ENCODE measurements at places on chromosomes 2 and 18. TPM values are rescaled to one million over a fixed set of nuclear protein-coding genes. Genes with fewer than 3 reads are reported as not detected.
A peak's percentile ranks its signal among the peaks of the same experiment; 100 is the strongest.

GRCh38 chr2:46471-47345, at the start of gene FAM110C:
FAM110C (minus strand) TSS chr2:46505; CDS start chr2:46385, 120 bp downstream.
- H3K4me1 ChIP-seq: no peaks in the 10 kb centered on the region
- H3K4me3 ChIP-seq: peak within 1 kb of the TSS; percentile 51
- no peak for DNase-seq
- no peaks in the 10 kb centered on the region for H3K36me3 ChIP-seq
- H3K27me3 ChIP-seq: peaks cover 46% of the 10 kb centered on the region

- H3K27me3 ChIP-seq: peaks cover 9% of the 10 kb centered on the region
- H3K36me3 ChIP-seq: no peaks in the 10 kb centered on the region
- H3K27ac ChIP-seq: no peak overlapping the region
- DNase-seq: no peak
- H3K4me3 ChIP-seq: no peak overlapping the region
Measured at GRCh38 chr18:49967171-49967570, 153.8 kb upstream of the ACAA2 start.

GRCh38 chr18:79819064-79819967, 21.6 kb downstream of the KCNG2 start:
- peaks cover 30% of the 10 kb centered on the region for H3K27me3 ChIP-seq
- H3K4me1 ChIP-seq: no peaks in the 10 kb centered on the region
- DNase-seq: no peak
- no peak overlapping the region for H3K4me3 ChIP-seq
- H3K36me3 ChIP-seq: no peaks in the 10 kb centered on the region
- H3K27ac ChIP-seq: no peak overlapping the region

- H3K27ac ChIP-seq: no peak overlapping the region
- no peaks in the 10 kb centered on the region for H3K4me1 ChIP-seq
- no peaks in the 10 kb centered on the region for H3K27me3 ChIP-seq
- H3K36me3 ChIP-seq: peaks cover 15% of the 10 kb centered on the region
- H3K4me3 ChIP-seq: no peak overlapping the region
- DNase-seq: no peak
Measured at GRCh38 chr2:105358593-105358992, 21.3 kb downstream of the C2orf49 start.

DNA sequence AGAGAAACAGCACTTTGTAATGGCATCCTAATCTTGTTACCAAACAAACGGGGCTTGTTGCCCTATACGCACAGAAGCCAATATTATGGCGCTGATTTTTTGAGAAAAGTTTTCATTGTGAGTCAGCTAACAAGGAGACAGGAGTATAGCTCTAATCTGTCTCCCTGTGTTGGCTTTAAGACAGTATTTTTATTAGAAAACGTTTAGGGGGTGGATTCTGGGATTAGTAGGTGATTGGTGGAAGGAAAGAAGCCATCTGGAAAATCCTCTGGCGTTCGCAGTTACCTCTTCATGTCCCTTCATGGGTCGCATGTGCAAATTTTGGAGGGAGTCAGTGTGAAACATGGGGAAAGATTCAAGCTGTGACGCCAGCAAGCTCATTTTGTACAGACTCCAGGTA, 698 bp upstream of the TMEM237 start:
- H3K36me3 ChIP-seq: no peaks in the 10 kb centered on the region
- peak; percentile 12 for DNase-seq
- peak overlapping the region; percentile 84 for H3K27ac ChIP-seq
- peaks cover 16% of the 10 kb centered on the region for H3K4me1 ChIP-seq

DNA sequence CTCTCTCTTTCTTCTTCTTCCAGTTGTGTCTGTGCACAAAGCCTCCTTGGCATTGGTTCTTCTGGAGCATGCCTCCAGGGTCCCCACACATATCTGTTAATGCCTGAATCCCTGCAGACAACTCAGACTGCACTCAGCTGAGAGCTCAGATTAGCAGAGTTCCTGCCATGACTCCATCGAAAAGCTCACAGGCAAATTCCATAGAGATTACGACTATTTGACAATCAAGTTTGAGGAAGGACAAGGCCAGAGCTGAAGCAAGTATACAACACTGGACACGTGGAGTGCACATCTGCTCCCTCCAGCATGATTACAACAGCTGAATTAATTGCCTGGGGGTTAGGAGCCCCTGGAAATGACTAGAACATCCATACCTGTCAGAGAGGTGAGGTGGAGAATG, 190.7 kb downstream of the INSIG2 start:
- no peaks in the 10 kb centered on the region for H3K4me1 ChIP-seq
- no peaks in the 10 kb centered on the region for H3K36me3 ChIP-seq
- H3K27me3 ChIP-seq: peaks cover 5% of the 10 kb centered on the region
- no peak overlapping the region for H3K27ac ChIP-seq
- no peak overlapping the region for H3K4me3 ChIP-seq

DNA sequence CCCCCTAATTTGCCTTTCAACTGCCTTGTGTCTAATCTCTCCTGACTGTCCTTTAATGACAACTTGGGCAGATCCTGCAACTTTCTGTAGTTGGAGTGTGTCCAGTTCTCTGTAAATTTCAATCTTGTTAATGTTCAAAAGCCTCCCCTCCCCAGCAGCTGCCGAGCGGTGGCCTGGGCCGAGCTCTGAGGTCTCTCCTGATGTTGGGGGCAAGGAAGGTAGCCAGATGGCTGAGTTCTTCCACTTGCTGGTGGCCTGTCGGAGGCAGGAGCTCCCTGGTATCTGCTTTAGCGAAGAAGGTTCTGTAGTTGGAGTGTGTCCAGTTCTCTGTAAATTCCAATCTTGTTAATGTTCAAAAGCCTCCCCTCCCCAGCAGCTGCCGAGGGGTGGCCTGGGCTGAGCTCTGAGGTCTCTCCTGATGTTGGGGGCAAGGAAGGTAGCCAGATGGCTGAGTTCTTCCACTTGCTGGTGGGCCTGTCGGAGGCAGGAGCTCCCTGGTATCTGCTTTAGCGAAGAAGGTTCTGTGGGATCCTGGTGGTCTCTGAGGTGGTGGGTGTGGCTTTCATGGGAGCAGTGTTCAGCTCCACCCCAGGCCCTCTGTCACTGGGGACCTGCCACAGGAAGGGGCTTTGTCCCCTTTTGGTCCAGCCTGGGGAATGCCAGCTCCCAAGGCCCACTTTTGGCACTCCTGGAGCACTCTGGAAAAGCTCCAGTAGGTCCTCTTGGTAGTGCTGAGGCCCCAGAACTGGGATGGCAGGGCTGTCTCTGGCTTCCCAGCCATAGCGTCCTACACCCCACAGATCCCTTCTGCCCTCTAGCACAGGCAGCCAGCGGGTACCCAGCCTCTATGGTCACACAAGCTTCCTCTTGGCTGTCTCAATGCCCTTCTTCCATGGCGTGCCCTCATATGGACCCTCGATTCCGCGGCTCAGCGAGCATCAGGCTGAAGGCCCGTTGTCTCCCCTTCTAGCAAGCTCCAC, 211.9 kb downstream of the ALPK2 start:
- no peak overlapping the region for H3K4me3 ChIP-seq
- no peak overlapping the region for H3K27ac ChIP-seq
- no peaks in the 10 kb centered on the region for H3K4me1 ChIP-seq
- no peak for DNase-seq

- H3K4me3 ChIP-seq: no peak overlapping the region
- H3K27me3 ChIP-seq: peaks cover 23% of the 10 kb centered on the region
- peak; percentile 73 for DNase-seq
- no peak overlapping the region for H3K27ac ChIP-seq
Measured at GRCh38 chr2:45814951-45815621, 163.6 kb downstream of the PRKCE start.

- no peak for DNase-seq
- H3K36me3 ChIP-seq: no peaks in the 10 kb centered on the region
- H3K4me3 ChIP-seq: no peak overlapping the region
Measured at GRCh38 chr2:158120664-158121641, 19.3 kb downstream of the UPP2 start.

DNA sequence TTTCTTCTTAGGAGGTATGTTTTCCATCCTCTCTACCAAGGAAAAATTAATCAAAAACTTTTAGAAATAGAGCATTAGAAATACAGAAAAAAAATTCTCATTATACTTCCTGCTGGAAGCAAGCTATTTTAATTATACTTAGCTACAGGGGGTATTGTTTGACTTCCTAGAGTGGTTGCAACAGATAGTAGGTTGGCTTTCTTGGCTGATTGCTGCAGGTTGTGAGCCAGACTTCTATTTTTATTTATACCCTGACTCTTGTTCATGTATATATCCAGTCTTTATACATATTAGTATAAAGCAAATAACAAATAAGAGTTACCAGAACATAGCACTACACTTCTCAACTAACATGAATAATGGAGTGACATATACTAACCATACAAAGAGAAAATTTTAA, 460.8 kb upstream of the REG3G start:
- peaks cover 15% of the 10 kb centered on the region for H3K4me1 ChIP-seq
- DNase-seq: no peak
- H3K4me3 ChIP-seq: no peak overlapping the region

GRCh38 chr2:120867290-120868241, 131.9 kb downstream of the GLI2 start:
- peak overlapping the region; percentile 26 for H3K4me3 ChIP-seq
- no peaks in the 10 kb centered on the region for H3K36me3 ChIP-seq
- peaks cover 11% of the 10 kb centered on the region for H3K4me1 ChIP-seq

DNA sequence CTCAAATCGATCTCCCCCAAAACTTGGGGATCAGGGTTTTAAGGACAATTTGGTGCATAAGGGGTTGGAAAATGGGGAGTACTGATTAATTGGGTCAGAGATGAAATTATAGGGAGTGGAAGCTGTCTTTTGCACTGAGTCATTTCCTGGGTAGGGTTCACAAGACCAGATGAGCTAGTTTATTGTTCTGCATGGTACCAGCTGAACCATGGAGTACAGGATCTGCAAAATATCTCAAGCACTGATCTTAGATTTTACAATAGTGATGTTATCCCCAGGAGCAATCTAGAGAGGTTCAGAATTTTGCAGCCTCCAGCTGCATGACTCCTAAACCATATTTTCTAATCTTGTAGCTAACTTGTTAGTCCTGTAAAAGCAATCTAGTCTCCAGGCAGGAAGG, 73.1 kb downstream of the CPO start:
- no peaks in the 10 kb centered on the region for H3K4me1 ChIP-seq
- no peaks in the 10 kb centered on the region for H3K36me3 ChIP-seq
- no peak for DNase-seq
- no peak overlapping the region for H3K4me3 ChIP-seq
- H3K27me3 ChIP-seq: no peaks in the 10 kb centered on the region
- H3K27ac ChIP-seq: no peak overlapping the region

Gene CAPN10
- 43.4 TPM for total RNA-seq

Gene TEX44
- not detected for total RNA-seq

Gene UGT1A3
- total RNA-seq: not detected
